Umbilical cord (tissue), 2 donors: ENCODE measurements at places on chromosomes 1 and 21.

GRCh38 chr1:207397525-207397926 is 56.6 kb upstream of the CR2 start:
- no peak for DNase-seq

- no peak for DNase-seq
Observed at GRCh38 chr1:22520871-22521270, 42.4 kb upstream of the EPHA8 start.

DNA sequence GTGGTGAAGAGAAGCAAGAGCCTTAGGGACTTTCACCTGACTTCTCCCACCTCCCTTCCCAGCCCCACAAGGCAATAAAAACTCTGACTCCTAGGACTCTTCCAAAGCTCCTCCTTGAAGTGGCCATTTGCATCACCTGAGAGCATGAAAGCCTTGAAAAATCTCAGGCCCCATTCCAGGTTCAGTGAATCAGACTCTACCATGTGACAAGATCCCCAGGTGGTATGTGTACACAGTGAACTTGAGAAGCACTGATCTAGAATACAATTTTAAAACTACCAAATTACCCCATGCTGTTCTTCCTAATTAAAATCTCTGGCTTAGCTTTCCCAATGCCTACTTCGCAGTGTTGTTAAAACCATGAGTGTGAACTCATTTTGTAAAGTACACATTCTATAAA is 195.1 kb upstream of the SAMSN1 start:
- DNase-seq: no peak

GRCh38 chr1:210456731-210457255 is 128.1 kb downstream of the HHAT start:
- DNase-seq: no peak

GRCh38 chr1:192053531-192053971 is 104.7 kb upstream of the RGS18 start:
- no peak for DNase-seq

DNA sequence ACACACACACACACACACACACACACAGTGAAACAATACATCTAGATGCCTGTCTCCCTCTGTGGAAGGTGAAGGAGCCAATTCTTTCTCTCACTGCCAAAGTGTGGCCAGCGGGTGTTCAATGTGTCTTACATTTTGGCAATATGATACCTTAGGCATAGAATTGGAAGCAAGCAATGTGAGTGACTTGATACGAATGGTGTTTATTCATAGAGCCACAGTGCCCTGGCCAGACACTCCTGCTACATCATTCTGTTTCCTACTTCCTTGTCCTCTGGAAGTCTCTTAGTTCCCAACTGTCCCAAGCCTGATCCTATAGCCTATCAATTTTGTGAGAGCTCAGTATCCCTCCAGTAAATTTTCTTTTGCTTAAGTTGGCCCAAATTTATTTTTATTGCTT is 170.0 kb upstream of the L1TD1 start:
- no peak for DNase-seq

GRCh38 chr1:246978785-246979184 is 29.1 kb downstream of the ZNF695 start:
- DNase-seq: no peak

DNA sequence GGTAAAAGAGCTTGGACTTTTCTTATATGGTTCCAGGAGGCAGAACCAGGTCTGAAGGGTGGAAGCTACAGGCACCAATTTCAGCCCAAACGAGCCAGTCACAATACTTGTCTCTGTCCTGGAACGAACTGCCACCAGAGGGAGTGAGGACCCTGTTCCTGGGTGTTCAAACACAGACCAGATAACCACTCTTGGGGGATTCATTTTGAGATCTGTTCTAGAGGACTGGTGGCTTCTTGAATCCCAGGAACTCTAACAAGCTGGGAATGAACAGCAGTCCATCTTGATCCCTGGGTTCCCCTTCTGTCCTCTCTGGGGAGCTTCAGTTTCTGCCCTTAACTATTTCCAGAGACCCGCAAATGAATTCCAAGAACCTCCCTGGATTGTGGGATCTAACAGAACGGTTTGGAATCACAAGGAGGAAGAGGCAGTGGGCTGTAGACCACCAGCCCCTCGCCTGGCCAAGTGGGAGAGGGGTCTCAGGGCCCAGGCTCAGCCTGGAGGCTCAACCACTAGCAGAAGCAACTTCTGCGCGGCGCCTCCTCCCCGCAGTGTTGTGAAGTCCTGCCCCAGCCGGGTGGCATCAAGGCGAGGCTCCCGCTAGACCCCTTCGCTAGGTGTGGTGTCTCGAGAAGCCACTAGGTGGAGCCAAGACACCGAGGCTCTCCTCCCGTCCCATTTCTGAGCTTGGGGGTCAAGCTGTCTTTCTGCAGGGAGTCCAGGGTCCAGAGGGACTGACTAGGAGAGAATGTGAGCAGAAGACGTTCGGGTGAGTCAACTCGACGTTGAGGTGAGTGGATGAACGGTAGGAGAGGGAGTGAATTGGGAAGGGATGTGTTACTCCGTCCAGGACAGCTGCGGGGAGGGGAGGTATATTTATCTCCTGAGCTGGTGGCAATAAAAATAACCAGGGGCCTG is 12.1 kb upstream of the NES start:
- DNase-seq: peak; percentile 89

- DNase-seq: no peak
Observed at GRCh38 chr1:223508796-223509195, 115.6 kb downstream of the CCDC185 start.

GRCh38 chr1:46991083-46991923 is 32.2 kb upstream of the CYP4X1 start:
- DNase-seq: peak; percentile 22

DNA sequence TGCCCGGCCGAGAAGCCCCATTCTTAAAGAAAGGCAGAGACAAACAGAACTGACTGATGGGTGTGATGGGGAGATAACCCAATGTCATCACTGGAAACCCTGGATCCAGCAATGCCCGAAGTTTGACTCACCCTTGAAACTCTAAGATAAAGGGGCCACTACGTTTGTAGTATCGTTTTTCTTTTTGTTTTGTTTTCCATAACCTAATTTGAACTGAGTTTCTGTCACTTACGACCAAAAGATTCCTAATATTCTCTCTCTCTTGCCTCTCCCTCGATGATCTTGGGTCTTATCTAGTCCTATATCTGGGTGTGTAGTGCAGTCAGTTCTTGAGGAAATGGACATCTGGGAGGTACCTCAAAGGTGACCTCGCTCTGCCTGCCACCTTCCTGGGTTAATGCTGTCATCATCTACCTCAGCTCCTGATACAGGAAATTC is 57.8 kb upstream of the ID3 start:
- DNase-seq: no peak

DNA sequence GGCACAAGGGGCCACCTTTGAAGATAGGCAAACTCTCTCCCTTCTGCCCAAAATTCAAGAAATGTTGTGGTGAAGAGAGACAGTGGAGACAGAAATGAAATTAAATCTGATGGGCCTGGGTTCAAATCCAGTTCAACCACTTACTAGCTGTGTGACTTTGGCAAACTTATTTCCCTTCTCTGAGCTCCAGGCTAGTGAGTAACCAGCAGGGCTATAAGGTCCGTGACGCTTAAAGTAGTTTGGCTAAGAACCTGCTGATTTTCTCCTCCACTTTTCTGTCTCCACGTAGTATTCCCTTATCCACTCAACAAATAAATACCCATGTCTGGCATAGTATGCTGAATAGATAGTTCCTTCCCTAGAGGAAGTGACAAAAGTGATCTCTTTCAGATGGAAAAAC is 1.9 kb downstream of the SLC2A1 start:
- DNase-seq: no peak

- no peak for DNase-seq
Observed at GRCh38 chr1:241714321-241715218, 62.5 kb downstream of the WDR64 start.

DNA sequence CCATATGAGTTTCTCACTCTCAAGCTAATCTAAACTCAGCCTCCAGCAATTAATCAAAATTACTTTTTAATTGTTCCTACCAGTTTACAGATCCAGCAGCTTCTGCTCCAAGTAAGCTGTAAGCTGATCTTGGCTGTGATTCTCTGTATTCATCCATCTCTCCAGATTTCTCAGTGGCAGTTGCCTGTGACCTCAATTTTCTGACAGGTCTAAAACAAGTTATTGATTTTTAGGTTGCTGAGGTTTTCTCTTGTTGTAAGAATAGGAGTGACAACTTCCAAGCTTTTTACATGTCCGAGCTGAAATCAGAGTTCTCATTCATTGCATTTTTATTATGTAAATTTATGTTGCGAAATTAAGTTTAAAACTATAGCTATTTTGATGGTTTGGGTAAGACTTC is 1044.4 kb downstream of the PLA2G4A start:
- no peak for DNase-seq

DNA sequence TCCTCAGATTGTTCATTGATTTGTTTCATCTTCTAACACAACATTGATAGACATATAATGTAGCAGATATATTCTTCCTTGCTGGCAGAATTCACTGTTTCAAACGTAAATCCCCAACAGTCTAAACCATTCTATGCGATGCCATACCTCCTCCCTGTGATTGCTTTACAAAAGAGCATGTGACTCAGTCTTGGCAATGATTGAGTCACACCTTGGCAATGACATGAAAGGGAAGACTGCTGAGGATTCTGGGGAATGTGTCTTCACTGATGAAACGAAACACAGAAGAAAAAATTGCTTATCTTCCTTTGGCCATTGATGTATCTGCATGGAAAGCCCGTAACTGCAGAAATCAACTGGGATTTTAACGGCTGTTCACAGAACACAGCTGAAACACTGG is 409.6 kb upstream of the ZRANB2 start:
- DNase-seq: peak; percentile 45

DNA sequence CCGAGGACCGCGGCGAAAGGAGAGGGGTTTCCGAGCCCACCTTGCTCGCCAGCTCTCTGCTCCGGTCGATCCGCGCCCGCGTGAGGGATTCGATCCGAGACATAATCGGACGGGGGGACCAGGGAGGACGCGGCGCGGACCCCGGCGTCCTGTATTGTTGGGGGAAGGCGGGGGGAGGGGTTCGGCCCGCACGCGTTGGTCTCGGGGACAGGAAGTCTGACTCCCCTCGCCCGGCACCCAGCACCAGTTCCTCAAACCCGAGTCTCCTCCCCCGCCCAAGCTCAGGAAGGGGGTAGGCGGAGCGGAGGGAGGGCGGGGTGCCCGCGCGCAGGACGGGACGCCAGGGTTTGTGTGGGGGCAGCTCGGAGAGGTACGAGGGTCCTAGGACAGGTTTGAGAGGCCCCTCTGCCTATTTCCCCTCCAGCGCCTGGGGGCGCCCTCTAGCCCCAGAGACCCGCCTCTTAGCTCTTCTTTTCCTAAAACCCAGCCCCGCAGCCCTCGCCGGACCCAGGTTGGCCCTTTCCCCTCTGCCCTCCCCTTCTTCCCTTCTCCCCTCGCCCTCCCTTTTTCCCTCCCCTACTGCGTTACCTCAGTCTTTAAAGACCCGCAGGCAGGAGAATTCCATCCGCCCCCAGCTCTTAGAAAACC is at the start of gene ARHGEF2:
Gene ARHGEF2, minus strand, starts transcription at position 223 of the 648 bp plus-strand sequence. Its CDS starts 120 bp downstream, at position 103.
- peak; percentile 90 for DNase-seq

DNA sequence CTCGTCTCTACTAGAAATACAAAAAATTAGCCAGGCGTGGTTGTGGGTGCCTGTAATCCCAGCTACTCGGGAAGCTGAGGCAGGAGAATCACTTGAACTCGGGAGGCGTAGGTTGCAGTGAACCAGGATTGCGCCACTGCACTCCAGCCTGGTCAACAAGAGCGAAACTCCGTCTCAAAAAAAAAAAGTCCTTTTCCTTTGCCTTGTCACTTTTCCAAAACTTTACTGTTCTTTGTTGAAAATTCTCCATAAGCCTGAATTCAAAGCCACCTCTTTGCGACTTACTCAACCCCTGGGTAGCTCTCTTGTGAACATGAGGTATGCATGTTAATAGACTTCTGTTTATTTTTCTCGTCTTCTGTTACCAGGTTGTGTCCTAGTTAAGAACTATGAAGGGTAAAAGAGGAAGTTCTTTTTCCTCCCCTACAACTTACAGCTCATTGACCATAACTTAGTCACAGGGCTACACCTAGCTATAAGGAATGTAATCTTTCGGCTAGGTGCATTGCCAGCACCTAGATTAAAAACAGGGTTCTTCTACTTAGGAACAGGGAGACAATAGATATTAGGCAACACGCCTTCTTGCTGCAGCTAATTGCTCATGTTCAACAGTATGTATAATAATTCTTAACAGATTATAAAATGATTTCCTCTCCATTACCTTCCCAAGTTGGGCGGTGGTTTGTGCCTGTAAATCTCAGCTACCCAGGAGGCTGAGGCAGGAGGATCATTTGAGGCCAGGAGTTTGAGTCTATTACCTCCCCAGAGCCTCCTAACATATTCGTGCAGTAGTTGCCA is 40.9 kb downstream of the PTAFR start:
- no peak for DNase-seq
